ENCODE measurements at places on chromosomes 12 and 14.

DNA sequence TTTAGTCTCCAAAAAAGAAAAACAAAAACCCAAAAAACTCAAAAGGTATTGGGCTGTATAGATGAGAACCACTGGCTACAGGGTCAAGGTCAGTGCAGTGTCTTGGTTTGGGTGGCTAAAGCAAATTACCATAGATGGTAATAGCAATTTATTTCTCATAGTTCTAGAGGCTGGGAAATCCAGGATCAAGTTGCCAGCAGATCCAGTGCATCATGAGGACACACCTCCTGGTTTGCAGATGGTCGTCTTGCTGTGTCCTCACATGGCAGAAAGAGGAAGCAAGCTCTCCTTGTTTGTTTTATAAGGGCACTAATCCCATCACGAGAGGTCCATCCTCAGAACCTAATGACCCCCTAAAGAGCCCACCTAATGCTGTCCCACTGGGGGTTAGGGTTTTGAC is 11.2 kb downstream of the COX14 start:
- DNase-seq, result no peak

DNA sequence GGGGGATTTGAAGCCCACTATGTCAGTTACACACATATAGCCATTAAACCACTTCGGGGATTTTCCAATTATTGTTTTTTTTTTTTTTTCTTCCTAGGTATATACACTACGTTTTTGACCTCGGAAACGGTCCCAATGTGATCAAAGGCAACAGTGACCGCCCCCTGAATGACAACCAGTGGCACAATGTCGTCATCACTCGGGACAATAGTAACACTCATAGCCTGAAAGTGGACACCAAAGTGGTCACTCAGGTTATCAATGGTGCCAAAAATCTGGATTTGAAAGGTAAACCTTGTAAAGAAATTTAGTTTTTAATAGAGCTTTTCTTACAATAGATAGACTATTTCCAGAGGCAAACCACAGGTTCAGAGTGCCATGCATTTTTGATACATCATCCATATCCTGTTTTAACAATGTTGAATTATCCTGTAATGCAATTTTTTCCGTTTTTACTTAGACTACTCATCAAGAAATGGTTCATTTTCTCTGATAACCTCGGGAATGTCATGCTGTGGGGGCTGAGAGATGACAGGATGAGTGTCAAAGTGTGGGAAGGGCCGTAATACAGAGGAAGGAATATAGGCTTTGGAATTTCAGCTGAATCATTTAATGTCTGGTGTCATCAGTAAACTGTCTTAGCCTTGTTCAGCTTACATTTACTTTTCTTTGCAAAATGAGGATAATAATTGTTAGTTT is 797.1 kb downstream of the NRXN3 start:
- DNase-seq, result no peak

DNA sequence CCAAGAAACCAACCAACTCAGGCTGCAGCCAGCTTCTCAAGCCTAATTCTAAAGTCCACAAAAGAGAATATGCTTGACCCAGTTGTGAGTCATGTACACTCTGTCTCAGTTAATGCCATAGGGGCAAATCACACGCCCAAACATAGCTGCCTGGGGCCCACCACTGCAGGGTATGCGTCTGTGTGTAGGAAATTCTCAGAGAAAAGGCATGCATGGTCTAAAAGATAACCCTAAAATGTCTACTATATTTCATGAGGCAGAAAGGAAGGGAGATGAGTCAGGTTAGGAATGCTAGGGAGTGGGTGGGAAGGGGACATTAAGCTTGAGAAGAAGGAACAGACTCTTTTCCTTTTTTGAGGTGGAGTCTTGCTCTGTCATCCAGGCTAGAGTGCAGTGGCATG is 22.3 kb upstream of the SPTLC2 start:
- DNase-seq, result no peak

DNA sequence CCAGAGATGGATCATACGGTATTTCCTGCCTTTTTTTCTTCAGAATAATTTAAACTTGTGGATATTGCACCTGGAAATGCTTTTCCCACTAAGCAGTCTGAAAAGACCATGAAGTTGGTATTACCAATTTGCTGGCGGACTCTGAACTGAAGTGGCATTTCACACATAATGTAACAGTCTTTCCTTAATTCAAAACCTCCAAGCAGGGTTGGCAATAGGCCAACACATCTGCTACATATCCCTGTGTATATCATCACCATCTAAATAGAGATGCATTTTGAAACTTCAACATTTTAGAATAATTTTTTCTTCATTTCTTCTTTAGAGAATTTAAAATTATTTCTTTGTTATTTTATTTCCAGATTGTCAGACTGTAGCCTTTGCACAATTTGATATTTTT is 100.5 kb downstream of the TSPAN8 start:
- DNase-seq, result peak; percentile 33

DNA sequence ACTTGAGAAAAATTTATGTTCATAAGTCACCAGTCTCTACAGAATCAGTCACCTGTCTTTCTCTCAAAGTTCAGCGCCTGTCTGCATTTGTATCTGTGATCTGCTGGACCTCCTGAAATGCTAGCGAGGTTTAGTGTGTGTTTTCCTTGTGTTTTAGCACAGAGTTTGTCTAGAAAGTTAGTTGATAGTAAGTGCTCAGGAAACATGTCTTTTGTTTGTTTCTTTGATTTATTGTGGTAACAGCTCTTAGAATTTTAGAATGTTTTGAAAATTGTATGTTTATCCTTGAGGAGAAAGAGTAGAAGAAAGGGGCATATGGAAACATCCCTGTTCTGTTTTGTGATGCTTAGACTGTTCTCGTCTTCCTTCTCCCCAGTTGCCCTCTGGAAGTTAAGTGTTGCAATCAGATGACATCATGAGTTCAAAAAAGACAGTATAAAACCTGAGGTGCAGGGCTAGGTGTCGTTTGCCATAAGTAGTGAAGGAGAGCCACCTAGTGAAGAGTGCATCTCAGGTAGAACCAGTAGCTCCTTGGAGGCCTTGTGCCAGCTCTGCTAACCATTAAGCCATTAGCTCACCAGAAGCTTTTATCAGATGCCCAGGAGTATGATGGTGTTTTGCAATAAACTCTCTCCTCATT is 44.8 kb downstream of the FBXW8 start:
- no peak for DNase-seq

- no peak for DNase-seq
Measured at GRCh38 chr14:34062353-34062973, 111.6 kb upstream of the EGLN3 start.

DNA sequence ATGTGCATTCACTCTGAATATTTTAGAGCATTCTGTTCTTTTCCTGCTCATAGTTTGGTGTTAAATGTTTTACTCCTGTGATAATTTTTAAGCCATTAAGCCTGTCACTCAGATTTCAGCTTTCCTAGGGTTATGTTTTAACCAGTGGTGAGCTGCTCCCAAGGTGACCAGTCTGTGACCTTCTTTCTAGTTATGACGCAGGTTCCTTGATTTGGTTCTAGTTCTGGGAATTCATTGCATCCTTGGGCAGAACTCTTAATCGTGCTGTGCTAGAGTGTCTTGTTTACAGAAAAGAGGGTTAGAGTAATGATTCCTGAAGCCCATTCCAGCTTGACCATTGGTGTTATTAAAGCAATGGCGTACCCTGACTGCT is 2.2 kb downstream of the GABARAPL1 start:
- DNase-seq, result no peak

GRCh38 chr14:60512973-60513571 is 4.1 kb downstream of the SIX6 start:
- DNase-seq, result no peak

GRCh38 chr14:76993752-76994151 is 34.8 kb downstream of the IRF2BPL start:
- peak; percentile 76 for DNase-seq

- DNase-seq, result no peak
Measured at GRCh38 chr14:61761557-61761956, 663 bp upstream of the SNAPC1 start.

GRCh38 chr14:41925409-41925808 is 318.7 kb downstream of the LRFN5 start:
- no peak for DNase-seq

GRCh38 chr14:94330857-94331256 is 7.7 kb upstream of the SERPINA6 start:
- DNase-seq, result no peak

DNA sequence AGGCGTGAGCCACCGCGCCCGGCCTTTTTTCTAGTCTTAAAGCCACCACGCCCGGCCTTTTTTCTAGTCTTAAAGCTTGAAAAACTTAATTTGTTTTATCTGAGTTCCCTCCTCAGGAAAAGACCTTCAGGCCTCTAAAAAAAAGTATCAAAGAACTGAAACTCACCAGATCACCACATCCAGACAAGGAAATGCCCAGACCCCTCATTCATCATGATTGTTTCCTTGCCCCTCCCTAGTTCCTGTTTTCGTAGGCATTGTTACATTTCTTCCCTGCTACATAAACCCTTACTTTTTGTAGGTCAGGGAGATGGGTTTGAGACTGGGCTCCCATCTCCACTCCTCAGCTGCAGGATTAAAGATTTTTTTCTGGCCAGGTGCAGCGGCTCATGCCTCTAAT is 21.1 kb upstream of the VWF start:
- DNase-seq, result no peak

- DNase-seq, result no peak
Measured at GRCh38 chr12:92432724-92433441, 269.9 kb upstream of the PLEKHG7 start.

GRCh38 chr12:124457287-124458219 is 109.9 kb downstream of the NCOR2 start:
- DNase-seq, result no peak

- DNase-seq, result no peak
Measured at GRCh38 chr12:88957358-88957757, 377.1 kb upstream of the KITLG start.

DNA sequence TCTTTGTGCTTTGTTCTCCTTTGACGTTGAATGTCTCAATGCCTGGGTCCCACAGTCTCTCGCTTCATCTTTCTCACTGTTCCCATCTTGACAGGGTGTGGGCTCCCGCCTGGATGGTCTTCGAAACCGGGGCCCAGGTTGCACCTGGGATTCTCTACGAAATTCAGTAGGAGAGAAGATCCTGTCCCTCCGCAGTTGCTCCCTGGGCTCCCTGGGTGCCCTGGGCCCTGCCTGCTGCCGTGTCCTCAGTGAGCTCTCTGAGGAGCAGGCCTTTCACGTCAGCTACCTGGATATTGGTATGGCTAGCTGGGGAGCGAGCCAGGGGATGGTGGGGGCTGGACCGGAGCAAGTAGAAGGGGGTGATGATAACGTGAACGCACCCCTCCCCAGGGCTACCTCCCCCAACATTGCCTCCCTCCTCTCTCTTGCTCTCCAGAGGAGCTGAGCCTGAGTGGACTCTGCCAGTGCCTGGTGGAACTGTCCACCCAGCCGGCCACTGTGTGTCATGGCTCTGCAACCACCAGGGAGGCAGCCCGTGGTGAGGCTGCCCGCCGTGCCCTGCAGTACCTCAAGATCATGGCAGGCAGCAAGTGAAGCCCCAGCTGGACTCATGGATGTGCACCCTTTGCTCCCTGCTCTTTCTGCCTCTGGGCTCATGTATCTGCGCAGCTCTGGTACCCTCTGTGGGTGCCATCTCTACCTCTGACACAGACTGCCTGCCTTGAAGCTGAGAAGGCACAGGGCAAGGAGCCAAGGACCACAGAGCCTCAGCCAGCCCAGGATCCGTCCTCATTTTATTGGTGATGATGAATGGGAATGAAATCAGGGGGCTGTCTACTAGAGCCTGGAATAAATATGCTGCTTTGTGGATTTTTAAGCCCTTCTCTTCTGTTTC is 1.5 kb downstream of the NPFF start:
- DNase-seq, result no peak

GRCh38 chr12:80373666-80374065 is 70.4 kb upstream of the PTPRQ start:
- no peak for DNase-seq

GRCh38 chr12:67457778-67458665 is 188.9 kb downstream of the CAND1 start:
- DNase-seq, result no peak

DNA sequence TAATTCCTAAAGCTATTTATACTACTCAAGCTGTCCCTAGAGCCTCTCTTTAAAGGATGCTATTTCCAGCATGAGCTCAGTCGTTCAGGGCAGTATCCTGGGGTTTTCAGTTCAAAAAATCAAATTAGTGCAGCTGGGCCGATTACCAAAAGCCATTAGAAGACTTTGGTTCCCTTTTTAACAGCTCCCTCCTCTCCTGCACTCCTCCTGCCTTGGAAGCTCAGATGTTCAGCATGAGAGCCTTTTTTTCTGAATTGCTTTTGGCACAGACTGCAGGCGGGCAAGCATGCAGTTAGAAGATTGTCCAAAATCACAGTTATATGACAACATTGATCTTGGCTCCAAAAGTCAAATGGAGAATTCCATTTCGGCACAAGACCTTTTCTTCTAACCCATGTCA is 179.6 kb downstream of the SLC35F4 start:
- DNase-seq, result no peak

DNA sequence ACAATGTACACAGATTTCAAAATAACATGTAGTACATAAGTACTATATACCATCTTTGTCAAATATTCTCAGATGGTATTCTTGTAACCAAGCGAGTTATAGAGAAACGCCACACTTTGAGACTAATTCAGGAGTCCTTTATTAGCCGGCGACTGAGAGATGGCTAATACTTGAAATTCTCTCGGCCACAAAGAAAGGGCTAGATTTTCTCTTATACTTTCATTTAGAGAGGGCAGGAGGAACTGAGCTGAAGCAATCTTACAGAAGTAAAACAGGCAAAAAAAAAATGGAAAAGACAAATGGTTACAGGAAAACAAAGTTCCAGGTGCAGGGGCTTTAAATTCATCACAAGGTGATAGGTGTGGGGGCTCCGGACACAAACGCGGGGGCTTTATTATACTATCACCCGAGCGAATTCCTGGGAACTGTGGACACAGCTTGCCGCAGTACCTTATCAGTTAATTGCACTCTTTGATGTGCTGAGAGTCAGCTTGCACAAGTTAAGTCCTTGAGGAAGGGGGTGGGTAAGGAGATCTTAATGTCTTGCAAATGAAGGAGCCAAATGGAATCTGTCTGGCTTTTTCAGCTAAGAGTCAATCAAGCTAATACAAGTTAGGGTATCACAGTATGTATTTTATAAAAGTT is 382.3 kb downstream of the KCNH5 start:
- DNase-seq, result no peak

DNA sequence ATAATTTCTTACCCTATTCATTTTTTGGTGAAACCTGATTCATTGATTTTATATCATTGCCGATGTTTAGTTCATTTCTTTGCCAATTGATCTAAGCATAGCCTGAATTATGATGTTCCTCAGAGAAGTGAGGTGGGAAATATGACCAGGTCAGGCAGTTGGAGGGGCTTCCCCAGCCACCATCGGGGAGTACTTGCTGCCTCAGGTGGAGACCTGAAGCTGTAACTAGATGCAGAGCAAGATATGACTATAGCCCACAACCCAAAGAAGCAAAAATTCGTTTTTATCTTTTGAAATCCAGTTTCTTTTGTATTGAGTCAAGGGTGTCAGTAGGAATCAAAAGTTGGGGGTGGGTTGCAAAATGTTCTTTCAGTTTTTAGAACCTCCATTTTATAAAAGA is 7.9 kb downstream of the PTGDR start:
- DNase-seq, result no peak

GRCh38 chr12:32390572-32391219 is 8.7 kb upstream of the FGD4 start:
- peak; percentile 52 for DNase-seq
